Fibroblast of skin of right quadriceps (primary cell): ENCODE measurements at places on chromosomes 7 and 10.

- no peak for DNase-seq
Measured at GRCh38 chr7:112495156-112495788, 14.5 kb downstream of the LSMEM1 start.

GRCh38 chr7:31651234-31652062, 35.6 kb upstream of the PPP1R17 start:
- DNase-seq: no peak

- DNase-seq: no peak
Measured at GRCh38 chr7:7479275-7479805, 56.3 kb downstream of the COL28A1 start.

- DNase-seq: no peak
Measured at GRCh38 chr10:79379512-79380124, 32.3 kb downstream of the PPIF start.

- no peak for DNase-seq
Measured at GRCh38 chr10:30903397-30904138, 128.1 kb downstream of the ZNF438 start.

- no peak for DNase-seq
Measured at GRCh38 chr10:114593240-114593792, 64.8 kb downstream of the ABLIM1 start.

DNA sequence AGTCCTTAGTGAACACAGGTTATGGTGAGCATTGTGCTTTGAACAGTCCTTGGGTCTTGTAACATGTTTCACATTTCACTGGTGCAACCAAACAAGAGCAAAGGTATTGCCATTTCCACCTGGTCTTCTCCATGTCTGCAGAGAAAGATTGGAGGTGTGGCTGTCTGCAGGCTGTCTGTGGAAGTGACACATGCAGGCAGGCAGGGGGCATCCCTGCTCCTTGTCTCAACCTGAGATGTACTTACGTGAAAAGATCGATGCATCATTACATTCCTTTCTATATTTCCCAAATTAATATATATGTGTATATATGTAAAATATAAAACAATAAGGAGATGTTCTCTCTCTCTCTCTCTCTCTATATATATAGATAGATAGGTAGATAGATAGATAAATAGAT, 54.3 kb downstream of the LRRC18 start:
- DNase-seq: peak; percentile 1

DNA sequence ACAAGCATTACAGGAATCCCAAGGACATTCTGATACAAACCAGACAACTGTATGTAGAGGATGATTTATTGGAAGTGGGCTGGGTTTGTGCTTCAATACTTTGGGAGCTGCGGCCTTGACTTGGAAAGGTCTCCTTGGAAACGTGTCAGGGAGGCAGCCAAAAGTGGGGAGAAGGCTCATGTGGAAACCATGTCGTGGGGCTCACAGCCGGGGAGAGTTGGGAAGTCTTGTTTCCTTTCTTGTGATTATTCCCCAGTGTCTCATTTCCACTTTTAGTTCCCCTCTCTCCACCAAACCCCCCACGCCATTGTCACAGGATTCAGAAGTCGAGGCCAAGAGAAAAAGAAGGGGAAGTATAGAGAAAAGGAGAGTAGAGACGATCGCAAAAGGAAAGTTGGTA, 53.9 kb upstream of the SFMBT2 start:
- no peak for DNase-seq
